Bone marrow (tissue), 2 donors: ENCODE measurements at places on chromosomes 12 and 14.

DNA sequence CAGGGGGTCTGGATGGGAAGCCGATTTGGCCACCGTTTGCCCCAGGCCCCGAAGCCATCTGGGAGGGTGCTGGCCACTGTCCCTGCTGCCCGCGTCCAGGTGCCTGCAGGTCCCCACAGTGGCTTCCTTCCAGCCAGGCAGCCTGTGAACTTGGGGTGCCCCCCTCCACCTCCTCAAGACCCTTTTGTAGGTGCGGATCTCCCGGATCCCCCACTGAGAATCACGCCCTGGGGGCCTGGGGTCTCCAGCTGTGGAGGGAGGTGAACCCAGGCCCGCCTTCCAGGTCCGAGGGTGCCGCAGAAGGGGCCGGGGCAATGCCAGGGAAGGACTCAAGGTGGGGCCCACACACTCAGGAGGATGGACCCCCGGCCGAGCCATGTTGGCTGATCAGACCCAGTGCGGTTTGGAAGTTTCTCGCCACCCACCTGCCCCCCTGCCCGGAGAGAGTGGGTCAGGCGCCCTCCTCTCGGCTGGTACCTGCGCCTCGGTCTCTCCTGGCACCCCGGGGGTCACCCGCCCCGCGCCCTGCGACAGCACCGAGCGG lies 1.7 kb downstream of the MMP17 start:
- DNase-seq = peak; percentile 40

GRCh38 chr12:165862-166368 lies 48.0 kb downstream of the SLC6A12 start:
- no peak for DNase-seq

DNA sequence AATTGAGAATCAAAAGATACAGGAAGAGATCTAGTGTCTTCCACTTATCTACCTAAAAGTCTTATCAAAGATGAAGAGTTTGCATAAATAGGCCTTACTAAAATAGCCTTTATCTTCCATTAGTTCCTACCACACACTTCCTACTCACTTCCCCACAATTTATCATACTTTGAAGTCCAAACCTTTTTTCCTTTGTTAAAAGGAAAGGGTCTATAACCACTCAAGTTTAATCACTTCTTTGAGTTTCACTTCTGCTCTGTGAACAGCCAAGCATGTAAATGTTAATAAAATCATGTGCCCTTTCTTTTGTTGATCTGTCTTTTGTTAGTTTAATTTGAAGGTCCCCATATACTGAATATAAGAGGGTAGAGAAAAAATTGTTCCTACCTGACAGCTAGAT lies 114.5 kb downstream of the PHLDA1 start:
- no peak for DNase-seq

GRCh38 chr12:67477681-67478265 lies 170.8 kb upstream of the DYRK2 start:
- no peak for DNase-seq

- DNase-seq = no peak
Observed at GRCh38 chr12:75706786-75707605, 195.6 kb upstream of the KRR1 start.

DNA sequence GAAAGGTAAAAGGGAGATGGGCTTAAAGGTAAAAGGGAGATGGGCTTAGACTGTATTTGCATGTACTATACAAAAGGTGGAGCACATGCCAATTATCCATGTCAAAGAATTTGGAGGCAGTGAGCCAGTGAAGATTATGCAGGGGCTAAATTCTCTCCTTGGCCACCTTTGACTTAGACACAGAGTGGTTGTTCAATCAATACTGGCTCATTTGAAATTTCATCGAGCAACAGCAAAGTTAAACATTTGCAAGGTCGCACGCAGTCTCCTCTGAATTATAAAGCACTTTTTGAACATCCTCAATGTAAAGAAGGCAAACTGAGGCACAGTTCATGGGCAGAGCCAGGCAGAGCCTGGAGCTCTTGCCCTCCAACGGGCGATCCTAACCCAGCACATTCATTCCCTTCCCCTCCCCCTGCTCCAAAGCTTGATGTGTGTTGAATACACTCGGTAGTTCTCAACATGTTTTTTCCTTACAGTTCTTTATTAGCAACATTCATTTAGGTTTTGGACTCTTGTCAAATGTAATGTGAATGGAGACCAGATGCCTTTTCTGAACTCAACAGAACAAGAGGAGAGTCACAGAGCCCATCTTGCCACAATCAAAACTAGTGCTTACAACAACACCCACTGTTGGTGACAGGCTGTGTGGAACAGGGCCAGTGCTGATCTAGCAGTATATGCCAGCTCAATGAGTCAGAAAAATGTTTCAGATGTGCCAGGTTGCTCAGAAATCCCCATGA lies 169.7 kb upstream of the G2E3 start:
- no peak for DNase-seq

DNA sequence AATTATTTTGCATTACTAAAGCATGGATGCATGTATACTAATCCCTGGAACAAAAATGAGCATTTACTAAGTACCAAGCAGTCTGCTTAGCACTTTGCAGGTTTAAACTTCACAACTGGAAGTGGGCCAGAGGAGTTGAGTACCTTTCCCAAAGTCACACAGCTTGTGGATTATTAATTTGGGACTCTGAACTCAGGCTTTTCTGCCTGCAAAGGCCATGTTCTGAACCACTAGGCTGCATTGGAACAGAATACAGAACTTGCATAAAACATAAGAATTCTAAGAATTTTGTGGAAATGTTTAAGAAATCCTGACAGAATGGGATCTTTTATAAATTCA lies 132.9 kb upstream of the AMIGO2 start:
- no peak for DNase-seq

DNA sequence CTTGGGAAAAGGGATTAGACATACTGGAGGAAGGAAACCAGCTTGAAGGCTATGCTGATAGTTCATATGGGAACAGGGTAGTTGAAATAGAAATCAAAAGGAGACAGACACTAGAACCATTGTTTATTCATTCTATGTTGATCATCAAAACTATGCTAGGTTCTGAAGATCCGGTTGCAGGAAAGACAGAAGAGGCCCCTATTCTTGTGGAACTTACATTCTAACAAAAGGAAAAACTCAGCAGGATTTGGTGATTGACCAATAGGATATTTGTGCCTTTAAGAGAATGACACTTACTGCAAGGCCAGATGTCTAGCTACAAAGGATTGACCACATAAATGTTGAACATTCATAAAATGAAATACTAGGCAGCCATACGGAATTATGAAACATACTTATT lies 179.2 kb downstream of the AKAP6 start:
- no peak for DNase-seq

GRCh38 chr14:98233656-98234055 lies 1038.3 kb downstream of the BCL11B start:
- DNase-seq = no peak
